Spinal cord (tissue), 10 donors: ENCODE measurements at places on chromosomes 11 and 22. TPM values are rescaled to one million over a fixed set of nuclear protein-coding genes. Genes with fewer than 3 reads are reported as not detected.
A peak's percentile ranks its signal among the peaks of the same experiment; 100 is the strongest.

Gene MIAT
- 54.7 TPM for total RNA-seq

Gene WNT11
- 1.9 TPM for total RNA-seq

Gene BCO2
- 16.2 TPM for total RNA-seq

Gene CHRM1
- 4.4 TPM for total RNA-seq

Gene SMTNL1
- total RNA-seq: not detected

Gene TSGA10IP
- total RNA-seq: 0.39 TPM

Gene KLHL35
- total RNA-seq: 7.6 TPM

GRCh38 chr11:11558396-11558795 lies 63.4 kb downstream of the GALNT18 start:
- no peak for DNase-seq

- DNase-seq: no peak
These were observed 97.7 kb downstream of the MPPED2 start for GRCh38 chr11:30488304-30488998.

GRCh38 chr22:21660904-21661303 lies 4.9 kb upstream of the PPIL2 start:
- no peak for DNase-seq

- no peak for DNase-seq
These were observed 12.5 kb downstream of the RBM4 start for GRCh38 chr11:66651016-66651415.

DNA sequence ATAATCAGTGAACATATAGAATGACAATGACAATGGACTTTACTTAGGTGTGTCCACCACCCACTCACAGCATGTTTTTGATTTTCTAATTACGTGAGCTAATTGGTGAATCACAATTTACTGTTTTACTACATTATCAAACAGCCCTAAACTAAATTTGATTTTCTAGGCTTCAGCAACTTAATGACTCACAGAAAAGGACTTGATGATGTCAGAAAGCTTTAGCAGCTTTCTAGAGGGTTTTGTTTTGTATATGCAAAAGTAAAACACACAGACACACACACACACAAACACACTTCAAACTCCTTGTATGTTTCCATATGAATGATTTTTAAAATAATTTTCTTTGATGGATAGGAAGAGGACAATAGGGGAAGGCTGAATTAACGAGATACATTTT lies 878.6 kb upstream of the CCDC90B start:
- DNase-seq: no peak

- DNase-seq: peak; percentile 39
These were observed 915.2 kb downstream of the NTM start for GRCh38 chr11:132285631-132286030.

GRCh38 chr11:87460279-87460678 lies 422.5 kb downstream of the TMEM135 start:
- no peak for DNase-seq

DNA sequence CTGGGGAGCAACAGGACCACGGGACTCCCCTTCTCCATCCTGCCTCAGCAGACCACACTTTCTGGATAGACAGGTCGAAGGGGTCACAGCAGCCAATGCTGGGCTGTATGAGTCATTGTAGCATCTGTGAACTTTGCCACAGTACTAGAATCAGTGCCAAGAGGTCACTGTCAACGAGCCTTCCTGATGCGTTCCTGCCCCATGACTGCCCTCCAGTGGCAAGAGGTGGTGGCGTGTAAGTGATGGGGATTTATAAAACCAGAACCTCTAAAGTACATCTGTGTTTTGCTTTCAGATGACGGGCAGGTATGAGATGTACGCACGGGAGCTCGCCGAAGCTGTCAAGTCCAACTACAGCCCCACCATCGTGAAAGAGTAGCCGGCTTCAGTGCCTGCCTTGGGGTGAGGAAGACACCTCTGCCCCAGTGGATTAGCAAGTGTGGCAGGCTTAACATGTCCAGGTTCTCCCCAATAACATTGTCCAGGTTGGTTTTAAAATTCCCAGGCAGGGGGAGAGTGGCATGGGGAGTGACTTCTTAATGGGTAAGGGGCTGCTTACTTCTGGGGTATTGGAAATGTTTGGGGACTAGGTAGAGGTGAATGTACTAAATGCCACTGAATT lies 29.4 kb downstream of the GUCD1 start:
- peak; percentile 75 for DNase-seq

- DNase-seq: no peak
These were observed 54.5 kb upstream of the BMAL1 start for GRCh38 chr11:13223112-13223511.

DNA sequence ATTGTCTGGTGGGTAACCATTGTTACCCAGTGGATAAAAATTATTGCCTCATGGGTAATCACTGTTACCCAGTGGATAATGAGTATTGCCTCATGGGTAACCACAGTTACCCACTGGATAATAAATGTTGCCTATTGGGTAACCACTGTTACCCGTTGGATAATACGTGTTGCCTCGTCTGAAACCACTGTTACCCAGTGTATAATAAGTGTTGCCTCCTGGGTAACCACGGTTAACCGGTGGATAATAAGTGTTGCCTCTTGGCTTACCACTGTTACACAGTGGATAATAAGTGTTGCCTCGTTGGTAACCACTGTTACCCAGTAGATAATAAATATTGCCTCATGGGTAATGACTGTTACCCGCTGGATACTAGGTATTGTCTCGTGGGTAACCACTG lies 20.9 kb upstream of the NXPE4 start:
- no peak for DNase-seq

DNA sequence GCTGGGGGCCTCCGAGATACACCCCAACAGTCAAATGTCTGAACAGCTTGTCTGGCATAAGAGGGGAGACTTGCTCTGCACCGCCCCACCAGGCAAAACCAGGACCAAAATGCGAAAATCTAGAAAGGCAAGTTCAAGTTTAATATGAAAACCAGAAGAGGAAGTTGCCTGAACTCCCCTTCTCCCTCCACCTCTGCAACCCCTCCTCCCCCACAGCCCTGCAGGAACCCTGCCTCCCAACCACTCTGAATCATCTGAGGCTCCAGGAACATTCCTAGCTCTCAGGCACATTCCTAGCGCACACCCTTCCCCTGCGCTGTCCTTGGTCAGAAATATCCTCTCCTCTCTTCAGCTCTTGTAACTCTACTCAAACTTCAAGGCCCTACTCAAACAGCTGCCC lies 36.7 kb downstream of the ISX start:
- DNase-seq: no peak

GRCh38 chr11:33699515-33700062 lies 1.0 kb downstream of the C11orf91 start:
- DNase-seq: no peak

- DNase-seq: no peak
These were observed 12.0 kb downstream of the MARK2 start for GRCh38 chr11:63850920-63851319.

DNA sequence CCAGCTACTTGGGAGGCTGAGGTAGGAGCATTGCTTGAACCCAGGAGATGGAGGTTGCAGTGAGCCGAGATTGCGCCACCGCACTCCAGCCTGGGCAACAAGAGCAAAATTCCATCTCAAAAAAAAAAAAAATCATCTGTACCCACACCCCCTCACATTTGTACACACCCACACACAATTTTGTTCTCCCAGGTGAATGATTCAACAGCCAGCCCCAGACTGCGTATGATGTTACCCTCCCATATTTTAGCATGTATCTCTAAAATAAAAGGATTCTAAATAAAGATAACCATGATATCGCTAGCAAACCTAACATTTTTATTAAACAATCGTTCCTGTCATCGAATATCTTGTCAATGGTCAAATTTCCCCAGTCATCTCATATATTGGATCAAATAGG lies 65.8 kb downstream of the BRD1 start:
- DNase-seq: no peak

- no peak for DNase-seq
These were observed 10.1 kb downstream of the SIDT2 start for GRCh38 chr11:117188620-117189081.

GRCh38 chr11:47132490-47132889 lies 44.2 kb downstream of the ARFGAP2 start:
- DNase-seq: no peak

DNA sequence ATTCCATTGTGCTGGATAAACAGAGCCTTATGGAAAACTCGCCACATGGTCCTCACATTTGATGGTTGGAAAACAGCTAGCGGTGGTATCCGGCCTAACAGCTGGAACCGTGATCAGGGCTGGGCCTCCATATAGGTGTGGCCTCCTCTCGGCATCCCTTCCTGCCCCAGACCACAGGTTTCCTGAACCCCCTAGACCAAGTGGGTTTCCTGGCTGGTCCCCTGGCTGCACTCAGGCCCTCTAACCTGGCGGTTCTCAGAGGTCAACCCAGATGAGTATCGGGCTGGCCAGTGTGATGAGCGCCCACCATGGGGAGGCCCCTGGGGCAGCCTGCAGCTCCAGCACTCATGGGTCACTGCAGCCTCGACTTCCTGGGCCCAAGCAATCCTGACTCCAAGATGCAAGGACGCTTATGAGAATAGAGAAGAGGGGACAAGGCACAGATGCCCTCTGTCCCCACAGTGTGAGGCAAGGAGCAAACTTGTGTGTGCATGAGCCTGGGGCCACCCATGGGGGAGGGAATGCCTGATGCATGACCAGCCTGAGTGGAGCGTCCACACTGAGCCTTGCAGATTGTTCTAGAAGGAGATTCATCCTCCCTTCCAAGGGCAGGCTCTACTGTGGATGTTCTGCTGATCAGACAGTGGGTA lies 53.4 kb upstream of the WNT7B start:
- no peak for DNase-seq

DNA sequence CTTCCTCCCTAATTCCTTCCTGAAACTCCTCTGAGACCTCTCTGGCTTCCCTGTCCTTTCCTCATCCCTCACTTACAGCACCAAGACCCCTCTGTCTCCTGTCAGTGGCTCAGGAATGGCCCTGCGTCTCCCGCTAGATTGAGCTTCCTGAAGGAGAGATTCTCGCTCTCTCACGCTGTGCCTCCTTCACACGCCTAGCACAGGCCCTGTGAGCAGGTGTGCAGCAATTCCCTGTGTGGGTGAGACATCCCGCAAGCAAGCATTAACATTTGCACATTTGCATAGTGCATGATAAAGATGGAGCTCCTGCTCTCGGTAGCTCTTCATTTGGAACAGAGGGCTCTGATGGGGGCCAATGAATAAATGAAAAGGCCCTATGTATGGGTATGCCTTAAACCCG lies 159.8 kb downstream of the ADAMTS15 start:
- no peak for DNase-seq

DNA sequence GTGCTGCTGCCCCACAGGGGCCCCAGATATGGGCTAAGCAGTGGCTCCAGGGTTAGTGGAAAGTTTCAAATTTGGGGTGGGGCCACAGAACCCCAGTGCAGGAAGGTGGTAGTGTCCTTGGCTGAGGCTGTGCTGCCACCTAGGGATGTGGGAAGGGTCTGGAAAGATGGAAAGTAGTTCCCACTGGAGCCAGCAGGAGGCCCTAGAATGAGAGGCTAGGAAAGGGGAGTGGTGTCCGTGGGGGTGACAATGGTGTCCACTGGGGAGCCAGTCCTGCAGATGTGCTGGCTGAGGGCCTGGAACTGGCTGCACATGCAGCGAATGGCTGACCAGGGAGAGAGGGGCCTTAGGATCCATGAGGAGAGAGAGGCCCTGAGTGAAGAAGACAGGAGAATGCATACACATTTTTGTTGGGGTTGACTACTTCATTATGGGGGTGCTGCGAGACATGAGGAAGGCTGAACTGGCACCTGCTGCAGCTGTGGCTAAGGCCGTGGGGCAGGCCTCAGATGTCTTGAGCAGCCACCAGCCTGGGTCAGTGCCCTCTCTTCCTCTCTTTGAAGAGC lies 21.1 kb downstream of the RFPL3 start:
- DNase-seq: no peak
